Fibroblast of skin of scalp (primary cell): ENCODE measurements at places on chromosomes 3 and 15.

GRCh38 chr3:138881233-138881632 lies 46.5 kb upstream of the PIK3CB start:
- no peak for DNase-seq

- peak; percentile 68 for DNase-seq
These were observed 455 bp upstream of the SNAP23 start for GRCh38 chr15:42494998-42495360.

DNA sequence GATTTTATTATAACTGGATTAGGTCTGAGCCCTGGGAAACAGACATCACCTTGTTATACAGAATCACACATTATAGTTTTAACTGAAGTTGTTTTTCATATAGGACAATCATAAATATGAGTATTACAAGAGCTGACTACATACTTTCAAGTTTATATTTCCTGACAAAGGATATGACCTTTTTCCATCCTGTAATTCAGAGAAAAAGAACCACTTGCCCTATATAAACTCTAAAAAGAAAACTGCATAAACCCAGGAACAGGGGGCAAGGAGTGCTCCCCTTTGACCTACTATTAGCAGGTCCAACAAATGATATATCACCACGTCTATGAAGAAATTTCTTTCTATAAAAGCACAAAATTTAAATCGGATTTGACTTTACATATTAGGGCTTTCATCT lies 20.9 kb downstream of the B3GALNT1 start:
- DNase-seq: no peak

DNA sequence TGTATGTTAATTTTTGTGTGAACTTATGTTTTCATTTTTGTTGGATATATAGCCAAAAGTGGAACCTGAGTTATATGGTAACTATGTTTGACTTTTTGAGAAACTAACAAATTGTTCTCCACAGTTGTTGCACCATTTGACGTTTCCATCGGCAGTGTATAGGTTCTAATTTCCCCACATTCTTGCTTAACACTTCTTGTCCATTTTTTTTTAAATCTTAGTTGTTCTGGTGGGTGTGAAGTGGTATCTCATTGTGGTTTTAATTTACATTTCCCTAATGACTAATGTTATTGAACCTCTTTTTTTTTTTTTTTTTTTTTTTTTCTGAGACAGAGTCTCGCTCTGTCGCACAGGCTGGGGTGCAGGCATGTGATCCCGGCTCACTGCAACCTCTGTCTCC lies 8.0 kb downstream of the NISCH start:
- DNase-seq: no peak

DNA sequence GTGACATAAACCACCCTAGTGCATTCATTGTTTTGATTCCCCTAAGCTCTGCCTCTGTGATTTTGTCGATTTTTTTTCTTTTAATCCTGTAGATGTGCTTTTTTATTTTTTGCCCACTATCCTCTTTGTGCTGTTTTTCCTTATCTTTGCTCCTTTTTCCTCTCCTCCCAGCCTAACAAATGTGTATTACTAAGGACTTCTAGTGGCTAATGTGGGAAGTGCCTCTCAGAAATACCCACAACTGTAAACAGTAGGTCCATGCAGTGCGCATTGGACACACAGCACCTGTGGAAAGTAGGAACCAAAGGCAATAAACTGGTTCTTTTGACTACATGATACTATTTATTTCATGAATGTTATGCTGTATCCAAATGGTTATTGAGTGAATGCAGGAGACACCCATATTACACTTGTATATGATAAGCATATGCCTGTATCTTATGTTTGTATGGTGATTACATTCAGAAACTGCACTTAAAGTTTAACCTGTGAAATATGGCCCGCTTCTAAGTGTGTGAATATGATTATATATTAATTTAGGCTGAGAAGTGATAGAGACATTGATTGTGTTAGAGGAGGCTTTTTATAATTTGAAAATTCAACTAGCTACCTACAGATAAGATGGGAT lies 147.8 kb downstream of the PLCL2 start:
- DNase-seq: peak; percentile 56

DNA sequence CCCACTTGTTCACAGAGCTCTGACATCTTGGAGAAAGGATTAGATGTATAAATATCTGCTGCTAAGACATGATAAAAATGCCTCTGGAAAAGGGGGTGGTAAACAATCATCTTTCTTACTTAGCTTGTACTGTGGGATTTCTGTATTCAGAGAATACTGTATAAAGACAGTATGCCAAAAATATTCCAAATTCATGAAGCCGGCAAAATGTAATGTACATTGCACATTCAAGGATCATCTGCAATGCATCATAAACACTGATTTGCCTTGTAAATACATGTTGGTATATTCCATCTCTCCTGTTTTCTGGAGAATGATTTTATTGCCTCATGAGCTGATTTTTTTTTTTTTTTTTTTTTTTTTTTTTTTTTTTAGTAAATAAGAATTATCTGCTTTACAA lies 355.3 kb downstream of the ROBO1 start:
- no peak for DNase-seq

- DNase-seq: no peak
These were observed 686.5 kb downstream of the ROBO1 start for GRCh38 chr3:79081335-79081734.

GRCh38 chr3:152073267-152073666 lies 195.5 kb upstream of the MBNL1 start:
- DNase-seq: peak; percentile 89

GRCh38 chr3:39920271-39920670 lies 110.9 kb downstream of the MYRIP start:
- no peak for DNase-seq

GRCh38 chr15:68697711-68698690 lies 119.2 kb downstream of the CORO2B start:
- no peak for DNase-seq
